ENCODE measurements at places on chromosomes 2 and 18.
A peak's percentile ranks its signal among the peaks of the same experiment; 100 is the strongest.

GRCh38 chr2:62216616-62217015 lies 20.7 kb downstream of the B3GNT2 start:
- DNase-seq, result no peak

DNA sequence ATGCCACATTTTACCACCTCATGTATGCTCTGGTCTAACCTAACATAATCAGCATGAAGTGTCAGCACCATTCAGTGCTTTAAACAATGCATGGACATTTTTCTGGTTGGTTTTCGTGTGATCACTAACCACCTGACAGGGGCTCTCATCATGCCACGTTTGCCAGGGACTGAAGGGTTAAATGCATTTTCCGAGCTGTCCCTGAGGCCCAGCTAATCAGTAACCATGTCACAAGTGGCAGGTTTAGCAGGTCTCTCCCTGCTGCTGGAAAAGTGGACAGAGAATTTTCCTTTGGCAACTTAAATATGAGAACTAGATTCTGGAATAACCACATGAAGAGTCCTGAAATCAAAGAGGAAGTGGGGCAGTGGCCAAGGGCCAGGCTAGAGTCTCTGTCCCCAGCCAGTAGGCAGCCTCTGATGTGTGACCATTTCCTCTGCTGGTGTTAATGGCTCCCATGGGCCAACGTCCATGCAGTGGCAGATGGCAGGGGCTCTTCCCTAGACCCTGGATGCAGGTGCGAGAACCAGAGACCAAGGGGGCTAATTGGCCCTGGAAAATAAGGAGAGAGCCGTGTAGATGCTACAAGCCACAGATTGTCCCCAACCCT lies 69.5 kb downstream of the TPGS2 start:
- no peak for DNase-seq

DNA sequence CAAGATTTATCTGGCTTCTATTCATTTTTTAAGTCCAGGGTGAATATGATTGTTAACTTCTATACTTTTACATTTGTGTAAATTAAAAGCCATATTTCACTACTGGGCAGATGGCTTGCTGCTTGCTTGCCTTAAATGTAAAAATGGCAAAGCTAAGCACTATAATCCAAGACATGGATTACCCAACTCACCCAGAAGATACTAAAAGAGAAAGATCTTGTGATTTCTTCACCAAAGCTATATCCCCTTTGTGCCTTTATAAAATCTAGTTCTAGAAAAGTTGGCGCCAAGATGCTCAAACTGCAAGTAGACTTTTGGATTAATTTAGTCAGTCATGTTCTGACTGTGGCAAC lies 48.7 kb upstream of the PKDCC start:
- no peak for DNase-seq

DNA sequence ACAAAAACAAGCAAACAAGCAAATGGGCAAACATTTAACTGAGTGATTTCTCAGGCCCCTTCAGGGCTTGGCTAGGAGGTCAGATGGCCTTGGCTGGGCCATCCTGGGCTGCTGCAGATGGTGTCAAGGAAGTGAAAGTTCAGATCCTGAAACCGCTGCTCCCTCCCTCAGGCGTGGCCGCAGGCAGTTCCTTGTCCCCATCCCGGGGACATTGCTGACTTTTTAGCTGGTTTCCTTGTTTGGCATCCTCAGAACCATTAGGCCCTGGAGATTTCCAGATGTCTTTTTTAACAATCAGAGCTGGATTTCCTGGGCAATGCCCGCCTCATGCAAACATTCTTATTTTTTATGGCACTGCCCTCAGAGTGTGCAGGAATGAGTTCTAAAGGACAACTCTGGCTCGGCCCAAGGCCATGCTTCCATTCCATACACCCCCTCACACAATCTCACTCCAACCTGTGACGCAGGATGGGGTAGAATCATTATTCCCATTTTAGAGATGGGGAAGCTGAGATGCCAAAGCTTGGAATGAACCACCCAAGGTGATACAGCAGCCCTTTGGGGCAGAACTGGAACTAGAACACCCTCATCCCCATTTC lies 86.1 kb upstream of the ZCCHC2 start:
- no peak for DNase-seq

GRCh38 chr18:8450013-8450412 lies 159.2 kb upstream of the RAB12 start:
- DNase-seq, result peak; percentile 62

GRCh38 chr2:3326182-3326537 lies 51.5 kb downstream of the EIPR1 start:
- DNase-seq, result no peak

GRCh38 chr2:236679884-236680860 lies 110.5 kb downstream of the ACKR3 start:
- DNase-seq, result no peak

DNA sequence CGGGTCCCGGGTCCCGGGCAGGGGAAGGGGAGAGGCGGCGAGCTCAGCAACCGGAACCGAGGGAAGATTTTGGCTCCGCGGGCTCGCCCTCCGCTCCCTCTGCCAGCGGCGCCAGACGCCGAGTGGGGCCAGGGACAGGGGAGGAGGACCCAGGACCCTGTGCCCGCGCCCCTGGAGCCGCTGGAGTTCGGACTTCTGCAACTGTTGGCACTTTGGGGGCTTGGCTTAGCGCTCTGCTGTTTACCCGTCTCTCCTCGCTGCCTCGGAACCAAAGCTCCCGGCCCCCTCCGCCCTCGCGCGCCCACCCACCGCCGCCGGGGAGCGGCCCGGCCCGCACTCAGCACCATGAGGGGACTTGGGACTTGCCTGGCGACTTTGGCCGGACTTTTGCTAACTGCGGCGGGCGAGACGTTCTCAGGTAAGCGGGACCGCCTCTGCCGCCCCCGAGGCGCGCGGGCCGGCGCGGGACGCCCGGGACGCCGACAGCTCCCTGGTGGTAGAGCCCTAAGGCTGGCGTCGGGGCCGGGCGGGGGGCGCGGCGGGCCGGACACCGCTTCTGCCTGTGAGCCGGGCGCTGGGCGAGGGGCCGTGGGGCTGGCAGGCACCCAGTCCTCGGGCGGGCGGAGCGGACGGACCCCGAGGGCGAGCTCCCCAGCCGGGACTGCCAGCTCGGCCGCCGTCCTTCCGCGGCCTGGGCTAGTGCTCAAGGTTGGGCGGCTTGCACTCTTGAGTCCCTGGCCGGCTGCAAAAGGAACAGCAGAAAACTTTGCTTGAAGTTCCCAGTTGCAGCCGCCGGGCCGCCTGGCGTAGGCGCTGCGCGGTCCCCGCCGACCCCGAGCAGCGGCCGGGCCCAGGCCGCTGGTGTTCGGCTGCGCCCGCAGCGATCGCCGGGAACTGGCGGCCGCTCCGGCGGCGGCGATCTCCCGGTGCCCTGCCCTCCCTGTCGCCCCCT lies 634 bp downstream of the PTPRM start:
- no peak for DNase-seq

DNA sequence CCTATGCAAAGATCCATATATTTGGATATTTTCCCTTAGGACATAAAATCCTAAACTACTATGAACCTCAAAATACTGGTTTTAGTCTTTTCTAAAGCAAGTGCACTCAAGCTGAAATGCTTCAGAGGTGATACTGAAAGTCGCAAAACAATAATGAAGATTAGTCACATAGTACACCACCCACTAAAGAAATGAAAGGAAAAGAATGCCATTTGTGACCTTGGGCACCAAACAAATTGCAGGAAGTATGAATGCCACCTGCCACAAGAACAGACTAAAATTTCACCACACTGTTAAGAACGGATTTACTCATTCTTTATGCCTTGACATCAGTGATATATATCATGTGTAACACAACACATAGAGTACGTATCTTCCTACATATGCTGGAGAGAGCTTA lies 161.5 kb downstream of the ZNF521 start:
- DNase-seq, result no peak

- peak; percentile 24 for DNase-seq
Measured at GRCh38 chr18:11826836-11827235, 24.4 kb upstream of the CHMP1B start.

- no peak for DNase-seq
Measured at GRCh38 chr18:1014509-1014908, 109.8 kb downstream of the ADCYAP1 start.

DNA sequence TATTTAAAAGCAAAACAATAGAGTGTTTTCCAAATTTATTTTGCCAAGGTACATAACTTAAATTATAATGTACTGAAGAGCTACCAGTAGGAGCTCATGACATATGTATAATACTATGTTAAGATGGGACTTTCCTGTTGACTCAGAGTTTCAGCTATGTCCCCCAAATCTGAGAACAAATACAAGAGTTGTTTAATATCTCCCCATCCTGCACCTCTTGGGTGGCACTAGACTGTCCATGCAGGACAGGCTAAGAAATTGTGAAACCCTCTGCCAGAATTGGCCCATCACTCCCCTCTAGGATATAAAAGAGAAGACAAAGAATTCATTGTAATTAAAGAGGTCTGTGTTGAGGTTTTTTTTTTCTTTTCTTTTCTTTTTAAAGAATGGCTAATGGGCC lies 21.7 kb upstream of the CTAGE1 start:
- no peak for DNase-seq

- DNase-seq, result no peak
Measured at GRCh38 chr18:48126240-48126639, 195.8 kb upstream of the SMAD2 start.

- DNase-seq, result no peak
Measured at GRCh38 chr2:40721595-40721994, 269.7 kb upstream of the SLC8A1 start.

GRCh38 chr2:192307530-192307929 lies 112.8 kb upstream of the TMEFF2 start:
- no peak for DNase-seq

DNA sequence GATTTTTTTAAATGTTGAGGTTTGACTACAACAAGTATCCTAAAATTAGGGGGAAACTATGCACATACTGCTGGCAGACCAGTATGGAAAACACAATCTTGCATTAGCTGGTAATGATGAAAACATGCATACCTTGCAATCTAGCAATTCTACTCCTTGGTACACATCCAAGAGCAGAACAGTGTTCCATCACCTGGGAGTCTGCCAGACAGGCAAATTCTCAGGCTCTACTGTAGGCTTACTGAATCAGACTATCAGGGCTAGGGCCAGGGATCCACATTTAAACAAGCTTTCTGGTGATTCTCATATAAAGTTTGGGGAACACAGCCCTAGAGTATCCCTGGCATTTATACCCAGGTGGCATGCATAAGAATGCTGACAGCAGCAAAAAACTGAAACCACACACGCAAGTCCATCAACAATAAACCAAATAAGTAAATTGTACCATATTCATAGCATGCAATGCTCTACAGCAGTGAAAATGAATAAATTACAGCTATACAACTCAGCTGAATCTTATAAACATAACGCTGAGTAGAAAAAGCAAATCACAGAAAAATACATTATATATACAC lies 13.6 kb downstream of the CDH2 start:
- DNase-seq, result no peak

DNA sequence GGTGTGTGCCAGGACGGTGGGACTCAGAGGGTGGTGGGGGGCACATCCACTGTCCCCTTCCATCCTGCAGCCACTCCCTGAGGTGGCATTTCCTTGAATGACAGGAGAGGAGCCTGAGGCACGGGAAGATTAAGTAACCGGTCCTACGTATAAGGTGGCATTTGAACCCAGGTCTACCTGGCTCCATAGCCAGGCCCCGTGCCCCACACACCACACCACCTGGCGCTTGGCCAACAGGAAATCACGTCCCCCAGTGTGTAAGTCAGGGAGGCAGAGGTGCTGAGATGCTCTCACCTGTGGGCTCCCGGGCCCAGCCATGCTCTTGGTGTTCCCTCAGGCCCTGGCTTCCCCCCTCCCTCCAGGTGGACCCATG lies 53.7 kb downstream of the HPCAL1 start:
- DNase-seq, result no peak

- no peak for DNase-seq
Measured at GRCh38 chr2:42933824-42934254, 141.5 kb upstream of the HAAO start.

DNA sequence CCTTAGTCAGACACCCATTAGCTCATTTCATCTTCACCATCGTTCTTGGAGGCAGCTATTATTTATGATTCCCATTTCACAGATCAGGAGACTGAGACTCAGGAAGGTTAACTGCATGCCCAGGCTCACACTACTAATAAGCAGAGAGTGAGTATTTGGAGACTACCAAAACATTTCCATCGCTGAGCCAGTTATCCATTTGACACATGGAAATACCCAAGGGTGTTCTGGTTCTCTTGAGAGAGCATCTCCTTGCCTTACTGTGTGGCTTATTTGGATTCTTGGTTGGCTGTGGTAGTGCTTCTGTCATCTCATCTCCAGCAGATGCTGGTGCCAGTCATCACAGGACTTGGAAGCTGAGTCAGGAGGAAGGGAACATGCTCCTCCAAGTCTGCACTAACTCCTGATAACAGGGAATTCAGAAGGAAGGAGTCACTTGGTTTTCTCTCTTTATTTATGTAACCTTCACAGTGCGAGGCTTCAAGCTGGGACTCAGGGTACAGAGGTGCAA lies 55.2 kb downstream of the RASGRP3 start:
- no peak for DNase-seq

GRCh38 chr2:1989216-1989615 lies 244.9 kb upstream of the PXDN start:
- DNase-seq, result peak; percentile 40

GRCh38 chr2:201821080-201821479 lies 14.7 kb downstream of the CDK15 start:
- no peak for DNase-seq

GRCh38 chr2:126620302-126620701 lies 35.7 kb upstream of the GYPC start:
- no peak for DNase-seq

GRCh38 chr2:119112770-119113488 lies 45.6 kb downstream of the C1QL2 start:
- DNase-seq, result no peak

- DNase-seq, result no peak
Measured at GRCh38 chr2:133667085-133667484, 98.8 kb upstream of the NCKAP5 start.

GRCh38 chr18:40109252-40110049 lies 1845.6 kb upstream of the PIK3C3 start:
- DNase-seq, result no peak

DNA sequence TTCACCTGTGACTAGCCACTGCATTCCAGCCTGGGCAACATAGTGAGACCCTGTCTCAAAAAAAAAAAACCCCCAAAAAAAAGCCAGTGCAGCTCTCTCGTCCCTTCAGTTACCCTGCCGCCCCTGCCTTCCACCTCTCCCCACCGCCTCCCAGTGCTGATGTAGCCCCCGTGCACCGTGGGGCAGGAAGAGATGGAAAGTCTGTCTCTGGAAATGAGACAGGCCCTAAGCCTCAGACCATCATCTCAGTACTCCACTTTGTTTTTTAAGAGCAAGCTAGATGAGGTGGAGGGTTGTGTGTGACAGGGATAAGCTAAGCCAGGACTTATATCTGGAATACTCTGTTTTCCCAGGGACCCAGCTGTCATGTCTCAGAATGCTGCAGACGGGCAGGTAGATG lies 32.0 kb downstream of the MERTK start:
- DNase-seq, result no peak

- DNase-seq, result no peak
Measured at GRCh38 chr2:179954026-179954425, 53.1 kb downstream of the CWC22 start.

GRCh38 chr18:48800466-48800865 lies 150.3 kb downstream of the SMAD7 start:
- DNase-seq, result no peak
